ENCODE measurements at places on chromosomes 11 and 22.

DNA sequence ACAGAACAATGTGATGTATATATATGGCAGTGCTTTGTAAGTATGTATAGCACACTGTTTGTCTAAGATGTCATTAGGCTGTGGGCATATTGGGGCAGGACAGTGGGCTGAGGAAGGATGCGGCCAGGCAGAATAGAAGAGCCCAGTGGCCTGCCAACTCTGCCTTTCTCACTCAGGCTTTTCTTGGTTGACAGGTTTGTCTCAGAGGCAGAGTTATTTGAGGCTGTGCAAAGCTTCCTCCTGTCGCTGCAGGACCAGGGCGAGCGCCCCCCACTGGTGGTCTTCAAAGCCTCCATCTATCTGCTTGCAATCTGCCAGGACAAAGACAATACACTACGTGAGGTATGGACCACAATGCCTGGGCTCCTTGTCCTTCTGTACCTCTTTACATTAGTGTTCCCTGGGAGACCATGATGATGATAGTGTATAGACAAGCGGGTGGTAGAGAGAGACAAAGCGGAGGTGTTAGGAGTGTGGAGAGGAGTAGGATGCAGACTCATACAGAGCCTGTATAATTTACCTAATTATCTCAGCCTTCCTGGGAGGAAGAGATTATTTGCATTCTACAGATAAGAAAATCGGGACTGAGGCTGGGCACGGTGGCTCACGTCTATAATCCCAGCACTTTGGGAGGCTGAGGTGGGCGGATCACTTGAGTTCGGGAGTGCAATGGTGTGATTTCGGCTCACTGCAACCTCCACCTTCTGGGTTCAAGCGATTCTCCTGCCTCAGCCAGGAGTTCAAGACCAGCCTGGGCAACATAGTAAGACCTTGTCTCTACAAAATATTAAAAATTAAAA is 37.3 kb upstream of the CCDC134 start:
- peak; percentile 23 for DNase-seq

DNA sequence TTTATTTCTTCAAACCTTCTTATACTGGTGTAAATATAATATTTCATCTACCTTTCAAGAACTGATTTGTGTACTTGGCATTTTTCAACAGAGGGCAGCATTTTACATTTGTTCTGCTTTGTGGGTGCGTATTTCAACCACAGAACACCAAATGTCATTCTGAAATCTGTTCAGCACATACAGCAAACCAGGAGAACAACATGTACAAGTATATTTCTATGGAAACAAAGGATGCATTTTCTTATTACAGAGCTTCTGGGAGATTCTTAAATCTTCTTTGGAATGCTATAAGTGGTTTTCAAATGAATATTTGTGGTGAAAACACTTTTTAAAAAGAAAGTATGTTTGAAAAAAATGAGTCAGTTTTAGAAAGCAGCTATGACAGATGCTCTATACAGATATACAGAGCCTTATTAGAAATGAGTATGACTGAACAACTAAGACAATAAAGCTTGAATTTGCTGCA is 946.0 kb downstream of the FAM181B start:
- DNase-seq = no peak

- DNase-seq = no peak
Observed at GRCh38 chr11:117287668-117288067, 3.5 kb upstream of the BACE1-AS start.

DNA sequence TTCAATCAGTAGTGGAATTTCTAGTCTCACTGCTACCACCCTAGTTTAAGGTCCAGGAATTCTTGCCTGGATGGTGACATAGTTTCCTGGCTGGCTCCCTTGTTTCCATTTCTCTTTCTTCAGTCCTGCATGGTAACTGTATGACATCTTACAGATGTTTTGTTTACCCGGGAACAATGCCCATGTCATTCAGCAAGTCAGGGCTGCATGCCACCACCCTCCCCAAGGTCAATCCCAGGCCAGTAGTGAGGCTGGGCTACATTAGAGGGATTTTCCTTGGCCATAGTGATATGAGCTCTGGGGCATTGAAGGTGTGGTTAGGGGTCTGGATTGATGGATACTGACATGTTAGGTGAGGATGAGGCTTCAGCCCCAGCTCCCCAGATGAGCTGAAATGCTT is 114.9 kb upstream of the E2F8 start:
- DNase-seq = no peak

- no peak for DNase-seq
Observed at GRCh38 chr11:789943-790342, at the start of gene CEND1. CEND1 (minus strand) TSS chr11:790090; CDS start chr11:788576, 1,514 bp downstream.

GRCh38 chr22:35217527-35217926 is 39.8 kb upstream of the HMGXB4 start:
- no peak for DNase-seq

- no peak for DNase-seq
Observed at GRCh38 chr11:32297611-32298011, 137.7 kb downstream of the WT1 start.

DNA sequence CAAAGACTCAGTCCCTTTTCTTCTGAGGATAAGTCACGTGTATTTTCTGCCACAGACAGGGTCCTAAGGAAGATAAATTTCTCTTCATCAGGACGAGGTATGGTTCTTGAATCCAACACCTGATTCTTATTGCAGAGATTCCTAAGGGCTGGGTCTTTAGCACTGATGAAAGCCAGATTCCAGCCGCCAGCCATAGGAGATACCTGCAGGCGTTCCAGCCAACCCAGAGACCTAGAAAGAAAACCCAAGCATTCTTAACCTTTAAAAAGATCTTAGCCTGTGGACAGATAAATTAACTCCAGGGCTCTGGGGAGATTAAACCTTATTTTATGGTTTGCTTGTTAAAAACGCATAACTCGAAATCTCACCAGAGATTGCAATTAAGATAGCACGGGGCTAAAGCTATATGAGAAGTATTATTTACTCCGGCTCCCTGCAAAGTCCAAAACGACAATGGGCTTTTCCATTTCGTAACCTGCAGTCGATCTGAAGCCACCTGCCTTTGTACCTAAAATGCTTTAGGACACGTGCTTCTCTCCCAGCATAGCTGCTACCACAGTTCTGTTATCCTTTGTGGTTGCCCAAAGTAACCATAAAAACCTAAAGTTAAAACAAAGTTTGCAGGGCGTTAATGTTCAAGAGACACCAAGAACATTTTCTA is 104.5 kb downstream of the NXPE2 start:
- no peak for DNase-seq

DNA sequence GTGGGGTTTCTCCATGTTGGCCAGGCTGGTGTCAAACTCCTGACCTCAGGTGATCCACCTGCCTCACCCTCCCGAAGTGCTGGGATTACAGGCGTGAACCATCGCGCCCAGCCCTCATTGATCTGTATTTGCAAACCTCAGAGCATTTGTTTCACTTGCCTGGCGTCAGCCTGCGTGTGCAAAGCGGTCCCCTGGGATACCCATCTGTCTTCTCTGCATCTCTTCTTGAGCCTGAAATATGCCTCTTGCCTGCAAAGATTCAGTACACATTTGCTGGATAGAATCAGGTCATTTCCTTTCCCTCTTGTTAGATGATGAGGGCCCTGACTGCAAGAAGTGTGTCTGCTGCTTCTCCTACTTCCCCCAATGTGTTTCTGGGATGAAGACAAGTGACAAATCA is 1291.0 kb downstream of the TBC1D22A start:
- DNase-seq = no peak

- DNase-seq = no peak
Observed at GRCh38 chr11:74185695-74186094, 14.6 kb downstream of the PPME1 start.

GRCh38 chr11:2210366-2211112 is 38.9 kb upstream of the TH start:
- DNase-seq = no peak

- DNase-seq = no peak
Observed at GRCh38 chr11:108967571-108967970, 302.7 kb downstream of the DDX10 start.

GRCh38 chr22:17152340-17152739 is 6.7 kb downstream of the HDHD5 start:
- DNase-seq = no peak

- DNase-seq = no peak
Observed at GRCh38 chr22:36083056-36083455, 54.4 kb upstream of the RBFOX2 start.

DNA sequence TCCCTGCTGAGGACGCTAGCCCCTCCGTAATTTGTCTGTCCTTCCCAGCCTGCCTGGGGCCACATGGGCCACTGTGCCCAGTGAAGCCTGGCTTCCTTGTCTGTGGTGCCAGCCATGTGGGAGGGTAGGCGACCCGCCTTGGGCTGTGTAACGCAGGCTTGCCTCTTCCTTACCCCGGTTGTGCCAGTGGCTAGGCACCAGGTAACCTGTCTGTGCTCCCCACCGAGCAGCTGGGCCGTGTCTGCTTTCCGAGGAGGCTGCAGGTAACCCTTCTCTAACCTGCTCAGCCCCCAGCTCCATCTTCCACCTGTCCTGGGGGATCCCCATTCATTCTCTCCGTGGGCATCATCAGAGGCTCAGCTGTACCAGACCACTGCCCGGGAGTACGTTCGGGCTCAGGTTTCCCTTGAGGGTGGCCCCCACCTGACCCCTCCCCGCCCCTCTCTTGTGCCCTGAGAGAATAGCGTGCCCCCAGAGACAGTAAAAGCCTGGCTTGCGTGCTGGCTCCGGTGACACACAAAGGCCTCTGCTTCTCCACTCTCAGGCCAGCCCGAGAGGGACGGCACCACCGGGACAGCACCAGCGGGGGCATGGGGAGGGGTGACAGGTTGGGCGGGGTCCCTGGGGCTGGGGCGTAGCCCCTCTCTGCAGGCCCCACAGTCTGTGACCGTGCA is 79.1 kb downstream of the CDKN1C start:
- DNase-seq = no peak

- no peak for DNase-seq
Observed at GRCh38 chr11:72965672-72966071, 151.5 kb downstream of the ATG16L2 start.
